ENCODE measurements at places on chromosomes 2 and 18. TPM values are rescaled to one million over a fixed set of nuclear protein-coding genes. Genes with fewer than 3 reads are reported as not detected.

Gene MERTK
- total RNA-seq = 39.2 TPM

Gene CSRNP3
- 1.2 TPM for total RNA-seq

DNA sequence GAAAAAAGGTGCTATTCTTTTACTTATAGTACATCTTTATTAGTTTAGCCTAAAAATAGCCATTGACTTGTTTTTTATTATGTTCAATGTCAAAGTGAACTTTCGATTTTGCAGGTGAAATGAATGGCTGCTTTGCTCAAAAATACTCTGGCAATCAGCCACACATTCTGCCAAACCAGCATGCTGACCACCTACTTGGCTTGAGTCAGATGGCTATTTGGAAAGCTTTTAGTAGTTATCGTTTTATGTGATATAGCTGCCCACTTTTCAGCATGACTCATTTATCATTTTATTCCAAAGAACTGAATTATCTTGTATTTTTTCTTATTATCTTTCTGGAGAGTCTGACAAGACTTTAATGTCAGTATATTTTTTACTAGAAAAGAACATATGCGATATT is 1615.8 kb upstream of the TMEFF2 start:
- DNase-seq = no peak

DNA sequence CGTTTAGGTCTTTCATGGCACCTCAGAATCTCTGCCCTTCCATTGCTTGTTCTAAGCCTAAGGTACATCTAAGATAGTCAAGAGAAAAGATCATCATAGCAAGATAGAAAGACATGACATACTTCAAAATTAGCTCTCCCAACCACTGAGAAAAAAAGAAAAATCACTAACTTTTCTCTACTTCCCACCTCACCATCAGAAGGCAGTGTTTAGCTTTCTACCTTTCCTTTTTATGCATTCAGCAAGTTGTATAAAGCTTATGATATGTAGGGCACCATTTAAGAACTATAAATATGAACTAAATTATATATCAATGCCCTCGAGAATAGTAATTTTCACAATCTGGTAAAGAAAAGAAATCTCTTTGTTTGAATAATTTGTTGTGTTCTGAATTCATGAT is 331.8 kb upstream of the VWC2L start:
- DNase-seq = no peak

Gene CCDC178
- total RNA-seq = not detected

- no peak for DNase-seq
Observed at GRCh38 chr18:8826971-8827370, 121.6 kb downstream of the MTCL1 start.

Gene ANKRD39
- 19.3 TPM for total RNA-seq

GRCh38 chr18:45255197-45255890 is 359.9 kb upstream of the SLC14A2 start:
- DNase-seq = no peak

Gene ABCG8
- 0.12 TPM for total RNA-seq

Gene FOXD4L1
- 0.73 TPM for total RNA-seq

Gene IL1B
- not detected for total RNA-seq

Data from Caco-2 (cell line).